CD4-positive, alpha-beta T cell treated with Interleukin-15 for 4 hours (primary cell): ENCODE measurements at places on chromosomes 11 and 22.
A peak's percentile ranks its signal among the peaks of the same experiment; 100 is the strongest.

DNA sequence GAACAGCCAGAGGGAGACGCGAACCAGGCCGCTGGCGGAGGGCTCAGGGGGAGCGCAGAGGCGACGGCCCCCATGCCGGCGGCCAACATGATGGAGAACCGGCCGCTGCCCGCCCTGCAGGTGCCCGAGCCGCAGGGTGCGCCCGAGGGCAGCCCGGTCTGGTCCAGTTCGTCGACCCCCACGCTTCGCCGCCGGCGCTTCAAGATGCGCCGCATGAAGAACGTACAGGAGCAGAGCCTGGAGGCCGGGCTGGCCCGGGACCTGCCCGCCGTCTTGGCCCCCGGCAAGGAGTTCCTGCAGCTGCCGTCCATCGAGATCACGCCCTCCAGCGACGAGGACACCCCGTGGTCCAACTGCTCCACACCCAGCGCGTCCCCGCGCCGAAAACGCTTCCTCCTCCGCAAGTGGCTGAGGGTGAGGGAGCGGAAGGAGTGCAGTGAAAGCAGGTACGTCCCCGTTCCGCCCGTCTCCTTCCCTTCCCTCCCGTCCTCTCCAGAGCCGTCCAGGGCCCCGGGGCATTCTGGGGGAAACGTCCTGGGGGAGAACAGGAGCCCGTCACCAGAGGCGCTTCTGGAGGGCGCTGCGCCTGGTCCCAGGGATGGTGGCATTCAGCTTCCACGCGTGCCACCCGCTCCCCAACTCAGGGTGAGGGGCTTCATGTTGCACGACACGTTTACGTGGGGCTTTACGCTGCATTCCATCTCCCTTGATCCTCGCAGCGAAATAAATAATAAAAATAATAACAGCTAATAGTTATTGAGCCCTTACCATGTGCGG, 840 bp downstream of the GRAMD1B start:
- DNase-seq, result peak; percentile 50

DNA sequence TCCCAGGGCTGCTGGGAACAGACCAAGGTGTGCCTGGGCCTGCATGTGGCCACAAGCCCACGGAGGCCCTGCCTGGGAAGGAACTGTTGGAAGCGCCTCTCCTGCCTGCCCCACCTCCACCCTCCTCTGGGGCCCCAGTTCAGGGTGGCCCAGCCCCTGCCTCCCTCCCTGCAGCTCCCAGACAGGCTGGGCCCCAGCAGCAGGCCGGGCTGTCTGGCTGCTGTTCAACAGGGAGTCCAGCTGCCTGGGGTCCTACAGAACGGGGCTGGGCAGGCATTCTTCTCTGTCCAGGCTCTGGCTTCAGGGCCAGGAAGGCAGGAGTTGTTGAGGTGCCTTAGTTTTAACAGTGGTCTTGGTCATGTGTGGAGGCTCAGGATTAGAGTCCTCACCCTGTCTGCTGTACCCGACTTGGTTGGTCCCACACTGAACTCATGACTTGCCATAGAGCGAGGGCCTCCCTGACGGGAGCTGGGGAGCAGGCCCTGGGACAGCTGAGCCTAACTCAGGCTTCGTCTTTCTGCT, 11.8 kb downstream of the PRDM11 start:
- DNase-seq, result no peak

GRCh38 chr11:130526846-130527245, 78.4 kb downstream of the ADAMTS15 start:
- DNase-seq, result no peak

DNA sequence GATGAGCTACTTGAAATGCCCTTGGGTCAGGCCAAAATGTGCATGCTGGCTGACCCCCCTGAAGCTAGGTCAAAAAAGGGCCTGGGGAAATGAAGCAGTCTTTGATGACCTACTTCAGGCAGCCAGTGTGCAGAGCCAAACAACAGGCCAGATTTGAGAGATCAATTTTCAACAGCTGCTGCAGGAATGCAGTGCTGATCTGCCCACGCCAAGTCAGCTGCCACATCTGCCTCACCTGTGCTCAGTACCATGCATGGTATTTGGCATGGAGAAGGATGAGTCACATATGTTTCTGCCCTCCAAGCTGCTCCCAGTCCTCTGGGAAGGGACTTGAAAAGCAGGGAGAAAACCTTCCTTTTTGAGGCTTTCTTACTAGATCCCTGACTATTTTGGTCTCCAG, 35.8 kb downstream of the MTNR1B start:
- DNase-seq, result no peak

DNA sequence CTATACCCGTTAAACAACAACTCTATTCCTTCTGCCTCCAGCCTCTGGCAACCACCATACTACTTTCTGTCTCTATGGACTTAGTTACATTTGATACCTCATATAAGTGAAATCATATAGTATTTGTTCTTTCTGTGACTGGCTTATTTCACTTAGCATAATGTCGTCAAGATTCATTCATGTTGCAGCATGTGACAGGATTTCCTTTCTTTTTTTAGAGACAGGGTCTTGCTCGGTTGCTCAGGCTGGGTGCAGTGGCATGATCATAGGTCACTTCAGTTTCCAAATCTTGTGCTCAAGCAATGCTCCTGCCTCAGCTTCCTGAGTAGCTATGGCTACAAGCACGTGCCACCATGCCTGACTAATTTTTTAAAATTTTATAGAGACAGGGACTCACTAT, 29.4 kb upstream of the SORL1 start:
- no peak for DNase-seq

DNA sequence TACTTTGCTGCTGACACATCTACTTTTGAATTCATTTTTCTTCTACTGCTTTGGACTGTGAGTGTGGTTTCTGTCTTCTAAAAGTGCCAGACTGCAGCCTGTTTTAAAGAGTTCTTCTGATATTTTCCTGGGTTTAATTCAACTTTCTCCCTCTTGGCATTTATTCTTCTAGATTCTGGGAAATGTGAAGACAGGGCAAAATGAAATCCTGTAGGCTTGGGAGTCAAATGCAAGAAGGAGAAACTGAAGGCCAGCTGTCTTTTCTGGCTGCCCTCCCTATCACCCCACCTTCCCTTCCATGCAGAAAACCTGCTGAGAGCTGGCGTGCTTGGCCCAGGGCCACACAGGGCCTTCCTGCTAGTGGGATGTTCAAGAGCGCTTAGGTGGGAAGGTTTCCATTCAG, 7.6 kb downstream of the ZNF70 start:
- DNase-seq, result no peak

GRCh38 chr11:73229321-73229895, 11.3 kb downstream of the P2RY2 start:
- DNase-seq, result no peak

DNA sequence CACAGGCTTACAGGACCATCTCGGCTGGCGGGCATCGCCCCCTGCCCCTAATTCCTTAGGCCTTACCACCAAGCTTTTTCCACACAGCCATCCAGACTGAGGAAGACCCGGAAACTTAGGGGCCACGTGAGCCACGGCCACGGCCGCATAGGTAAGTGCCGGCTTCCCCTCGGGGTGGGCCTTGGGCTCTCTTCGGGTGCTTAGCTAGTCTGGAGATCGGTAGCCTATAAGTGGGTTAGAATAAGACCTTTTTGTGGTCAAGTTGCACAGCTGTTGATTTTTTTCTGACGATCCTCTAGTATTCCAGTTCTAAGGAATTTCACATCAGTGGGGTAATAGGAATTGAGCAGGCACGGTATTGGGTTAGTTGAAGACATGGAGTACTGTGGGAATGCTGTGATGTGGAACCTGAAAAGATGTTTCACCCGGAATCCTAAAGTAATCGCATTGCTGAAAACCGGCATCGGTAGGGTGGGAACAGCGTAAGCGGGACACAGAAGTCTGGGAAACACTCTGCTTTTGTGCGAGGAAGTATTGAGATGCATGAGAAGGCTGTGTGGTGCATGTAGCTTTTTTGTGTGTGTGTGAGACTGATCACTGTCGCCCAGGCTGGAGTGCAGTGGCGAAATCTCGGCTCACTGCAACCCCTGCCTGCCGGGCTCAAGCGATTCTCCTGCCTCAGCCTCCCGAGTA, 669 bp downstream of the RPL27A start:
- DNase-seq, result no peak

- DNase-seq, result no peak
These were observed 76.5 kb downstream of the TMPRSS5 start for GRCh38 chr11:113629562-113629961.

- no peak for DNase-seq
These were observed 71.2 kb upstream of the CDON start for GRCh38 chr11:126133901-126134300.

DNA sequence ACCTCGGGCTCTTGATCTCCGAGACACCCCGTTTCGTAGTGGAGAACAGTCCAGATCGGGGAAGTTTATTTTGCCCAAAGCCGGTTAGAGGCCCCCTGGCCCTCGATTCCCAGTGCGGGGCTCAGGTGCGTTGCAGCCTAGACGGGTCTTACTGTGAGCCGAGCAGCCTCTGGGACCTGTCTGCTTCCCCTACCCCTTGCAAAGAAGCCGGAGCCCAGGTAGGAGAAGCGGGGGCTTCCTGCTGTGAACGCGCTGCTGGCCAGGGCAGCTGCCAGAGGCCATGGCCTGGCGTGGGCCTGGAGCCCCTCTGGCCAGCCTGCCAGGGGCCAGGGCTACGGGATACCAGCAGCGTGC, 621 bp downstream of the TSPO start:
- no peak for DNase-seq

DNA sequence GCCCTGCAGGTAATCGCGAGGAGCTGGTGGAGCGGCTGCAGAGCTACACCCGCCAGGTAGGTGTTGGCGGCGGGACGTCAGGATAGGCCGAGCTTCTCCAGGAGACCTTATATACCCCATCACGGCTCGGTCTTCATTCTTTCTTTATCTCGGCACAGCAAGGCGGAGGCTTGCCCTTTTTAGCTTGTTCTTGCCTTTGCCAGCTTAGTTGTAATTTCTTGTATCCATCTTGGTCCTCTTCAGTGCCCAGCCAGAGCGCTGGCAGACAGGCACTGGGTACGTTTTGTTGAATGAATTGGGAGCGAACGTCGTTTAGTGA, 459 bp downstream of the SF3B2 start:
- no peak for DNase-seq

DNA sequence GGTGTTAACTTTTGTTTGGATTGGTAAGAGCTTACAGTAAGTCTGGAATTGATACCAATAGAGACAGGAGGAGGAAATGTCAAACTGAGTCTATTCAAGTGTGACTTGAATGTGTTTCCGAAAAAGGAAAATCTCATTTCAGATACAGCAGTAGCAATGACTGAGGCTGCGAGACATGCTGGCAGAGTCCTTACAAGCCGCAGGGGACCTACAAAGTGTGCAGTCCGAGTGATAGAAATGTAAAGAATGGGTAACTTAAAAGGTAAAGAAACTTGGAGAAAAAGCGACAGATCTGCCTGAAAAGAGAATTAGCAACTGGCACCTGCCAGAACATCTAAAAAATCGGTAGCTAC, 444 bp downstream of the CWF19L2 start:
- peak; percentile 2 for DNase-seq

GRCh38 chr11:6402561-6402981, 12.3 kb downstream of the SMPD1 start:
- DNase-seq, result peak; percentile 79

GRCh38 chr11:40095446-40095845, 1364.0 kb downstream of the LRRC4C start:
- no peak for DNase-seq

GRCh38 chr22:32801537-32802236, at the start of gene TIMP3:
TSS of gene TIMP3 (plus strand) at chr22:32801705. CDS start at chr22:32802002, 297 bp downstream.
- DNase-seq, result no peak
